ENCODE measurements at places on chromosomes 5 and 9.

- no peak for DNase-seq
Observed at GRCh38 chr5:147712019-147712418, 70.5 kb downstream of the JAKMIP2 start.

GRCh38 chr5:173786286-173787187, 101.6 kb upstream of the CPEB4 start:
- DNase-seq = peak; percentile 53

GRCh38 chr5:17160756-17161040, 56.7 kb upstream of the BASP1 start:
- no peak for DNase-seq

GRCh38 chr9:69047371-69047770, 11.8 kb downstream of the FXN start:
- DNase-seq = no peak

DNA sequence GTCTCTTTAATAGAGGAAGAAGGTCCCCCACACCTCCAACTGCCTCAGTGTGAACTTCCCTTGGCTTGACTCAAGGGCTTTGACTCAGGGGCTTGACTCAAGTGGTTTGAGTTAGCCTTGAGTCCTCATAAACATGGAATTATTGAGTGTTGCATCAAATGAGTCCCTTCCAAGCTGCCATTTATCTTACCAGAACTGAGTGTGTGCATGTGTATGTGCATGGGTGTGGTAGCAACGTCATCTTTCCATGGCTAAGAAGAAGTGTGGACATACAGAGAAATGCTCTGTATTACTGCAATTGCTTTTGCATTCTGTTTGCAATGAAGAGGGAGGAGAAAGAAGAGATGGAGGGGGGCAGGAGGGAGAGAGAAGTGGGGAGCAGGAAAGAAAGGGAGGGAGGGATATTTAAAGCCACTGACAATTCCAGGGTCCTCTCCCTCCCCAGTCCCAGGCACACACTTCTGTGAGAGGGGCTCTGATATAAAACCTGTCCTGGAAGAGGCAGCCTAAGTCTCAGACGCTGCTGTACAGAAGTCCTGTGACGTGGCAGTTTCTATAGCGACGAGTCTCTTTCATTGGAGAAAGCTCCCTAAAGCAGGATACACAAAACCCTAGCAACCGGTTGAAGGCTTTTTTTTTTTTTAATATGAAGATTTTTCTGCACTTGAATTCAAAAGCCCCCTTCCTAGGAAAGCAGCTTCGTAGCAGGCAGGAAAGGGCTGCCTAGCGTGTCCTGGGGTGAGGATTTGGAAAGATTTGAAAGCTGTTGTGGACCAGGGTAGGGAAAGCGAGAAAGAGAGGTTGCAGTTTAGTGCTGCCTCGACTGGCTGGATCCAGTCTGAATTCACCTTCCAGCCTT, 93.3 kb upstream of the MAP1B start:
- DNase-seq = no peak

Measured in GM12864 (cell line).